ENCODE measurements at places on chromosomes 1 and 21.

DNA sequence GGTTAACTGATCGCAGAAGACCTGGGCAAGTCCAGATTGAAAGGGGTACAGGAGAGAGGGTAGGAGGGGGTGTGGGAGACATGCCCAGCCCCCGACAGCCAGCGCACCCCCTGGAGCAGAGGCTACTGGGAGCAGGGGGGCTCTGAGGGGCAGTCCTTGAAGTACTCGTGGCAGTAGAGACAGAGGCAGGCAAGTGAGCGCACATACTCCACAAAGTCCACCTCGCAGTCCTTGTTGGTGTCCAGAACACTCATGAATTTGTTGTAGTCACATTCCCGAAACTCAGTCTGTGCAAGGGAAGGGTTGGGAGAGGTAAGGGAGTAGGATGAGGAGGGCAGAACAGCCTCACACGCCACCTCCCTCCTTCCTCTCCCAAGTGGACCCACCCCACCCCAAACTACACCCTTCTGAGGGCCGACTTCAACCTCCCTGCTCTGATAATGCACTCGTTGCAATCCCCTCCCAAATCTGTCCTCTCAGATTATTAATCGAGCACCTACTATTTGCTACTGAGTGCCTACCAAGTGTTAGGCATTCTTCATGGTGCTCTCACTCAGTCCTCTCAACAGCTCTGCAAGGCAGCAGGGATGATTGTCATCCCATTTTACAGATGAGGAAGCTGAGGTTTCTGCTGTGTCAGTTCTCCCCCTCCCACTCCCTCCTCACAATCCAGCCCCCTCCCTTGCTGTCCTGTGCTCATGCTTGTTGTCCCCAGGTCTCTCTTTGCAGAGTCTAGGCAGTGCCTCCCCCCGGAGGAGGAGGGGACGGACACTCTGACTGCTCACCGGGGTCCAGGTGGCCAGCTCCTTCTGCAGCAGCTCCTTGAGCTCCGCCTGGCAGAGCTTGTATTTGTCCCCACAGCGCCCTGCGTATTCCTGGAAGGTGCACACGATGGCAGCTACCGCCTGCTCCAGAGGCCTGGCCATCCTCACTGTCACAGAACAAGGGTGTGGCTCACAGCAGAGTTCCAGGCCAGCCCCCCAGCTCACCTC lies 1.2 kb downstream of the S100A3 start:
- no peak for DNase-seq

GRCh38 chr1:198153103-198153502 lies 3.7 kb upstream of the NEK7 start:
- no peak for DNase-seq

DNA sequence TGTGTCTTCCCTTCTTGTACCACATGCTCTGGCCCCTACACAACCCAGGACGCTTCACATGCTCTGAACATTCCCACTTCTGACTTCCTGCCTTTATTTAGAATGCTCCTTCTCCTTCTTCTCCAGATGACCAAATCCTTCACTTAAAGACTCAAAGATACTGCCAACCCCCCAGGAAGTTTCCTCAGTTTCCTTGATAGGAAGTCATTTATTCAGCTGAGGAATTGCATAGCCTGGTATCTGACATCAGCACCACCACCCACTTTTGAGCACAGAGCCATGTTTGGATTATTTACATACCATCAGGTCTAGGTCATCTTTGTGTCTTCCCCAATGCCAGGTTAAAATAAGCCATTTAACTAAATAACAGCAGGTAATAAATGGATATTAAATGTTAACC lies 42.4 kb downstream of the GFI1 start:
- no peak for DNase-seq

DNA sequence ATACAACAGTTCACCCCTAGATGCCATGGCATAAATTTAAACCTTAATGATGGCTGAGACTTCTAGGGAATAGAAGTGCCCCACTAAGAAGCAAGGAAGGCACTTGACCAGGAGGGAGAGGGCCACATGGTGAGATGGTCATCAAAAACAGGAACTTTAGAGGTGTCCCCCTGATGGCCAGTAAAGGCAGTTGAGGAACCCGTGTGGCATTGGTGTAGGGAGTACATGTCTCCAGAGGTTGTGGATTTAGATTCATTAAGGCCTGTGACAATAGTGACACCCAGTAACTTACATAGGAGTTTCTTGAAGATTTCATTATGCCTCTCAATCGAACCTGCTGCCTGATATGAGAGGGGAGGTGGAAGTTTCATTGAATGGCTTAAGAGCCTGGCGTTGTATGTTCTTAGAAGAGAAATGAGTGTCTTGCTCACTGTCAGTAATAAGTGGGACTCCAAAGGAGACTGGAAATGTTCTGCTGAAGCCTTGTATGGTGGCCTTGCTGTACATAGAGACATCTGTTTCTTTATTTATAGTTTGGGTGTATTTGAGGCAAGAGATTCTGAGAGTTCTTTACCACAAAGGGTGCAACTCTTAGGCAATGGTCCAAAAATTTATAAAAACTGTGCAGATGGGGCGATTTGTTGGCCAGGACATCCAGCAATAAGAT lies 27.9 kb downstream of the EDARADD start:
- no peak for DNase-seq

- no peak for DNase-seq
Measured at GRCh38 chr21:41926117-41926806, 27.6 kb downstream of the C2CD2 start.

- DNase-seq, result no peak
Measured at GRCh38 chr21:39152271-39152670, 31.0 kb downstream of the PSMG1 start.

All from CD4-positive, alpha-beta T cell treated with Interferon gamma for 1 hour (primary cell).